Ovary (tissue), 10 donors: ENCODE measurements at places on chromosomes 4 and X. TPM values are rescaled to one million over a fixed set of nuclear protein-coding genes. Genes with fewer than 3 reads are reported as not detected.

Gene GAB3
- polyA plus RNA-seq: 0.96 TPM

Gene HTR2C
- not detected for polyA plus RNA-seq

Gene CTAG2
- 6.8 TPM for polyA plus RNA-seq

Gene TRPC5OS
- not detected for polyA plus RNA-seq

Gene RIPPLY1
- not detected for polyA plus RNA-seq

Gene CXXC4
- 2.1 TPM for polyA plus RNA-seq

Gene TSPAN7
- polyA plus RNA-seq: 33.1 TPM
